Activated CD8-positive, alpha-beta memory T cell treated with anti-CD3 and anti-CD28 coated beads, Interleukin-2, amount 10 ng/mL, durations not matched to agents 7 days and 5 days (primary cell): ENCODE measurements at places on chromosomes 6 and 20. TPM values are rescaled to one million over a fixed set of nuclear protein-coding genes. Genes with fewer than 3 reads are reported as not detected.

DNA sequence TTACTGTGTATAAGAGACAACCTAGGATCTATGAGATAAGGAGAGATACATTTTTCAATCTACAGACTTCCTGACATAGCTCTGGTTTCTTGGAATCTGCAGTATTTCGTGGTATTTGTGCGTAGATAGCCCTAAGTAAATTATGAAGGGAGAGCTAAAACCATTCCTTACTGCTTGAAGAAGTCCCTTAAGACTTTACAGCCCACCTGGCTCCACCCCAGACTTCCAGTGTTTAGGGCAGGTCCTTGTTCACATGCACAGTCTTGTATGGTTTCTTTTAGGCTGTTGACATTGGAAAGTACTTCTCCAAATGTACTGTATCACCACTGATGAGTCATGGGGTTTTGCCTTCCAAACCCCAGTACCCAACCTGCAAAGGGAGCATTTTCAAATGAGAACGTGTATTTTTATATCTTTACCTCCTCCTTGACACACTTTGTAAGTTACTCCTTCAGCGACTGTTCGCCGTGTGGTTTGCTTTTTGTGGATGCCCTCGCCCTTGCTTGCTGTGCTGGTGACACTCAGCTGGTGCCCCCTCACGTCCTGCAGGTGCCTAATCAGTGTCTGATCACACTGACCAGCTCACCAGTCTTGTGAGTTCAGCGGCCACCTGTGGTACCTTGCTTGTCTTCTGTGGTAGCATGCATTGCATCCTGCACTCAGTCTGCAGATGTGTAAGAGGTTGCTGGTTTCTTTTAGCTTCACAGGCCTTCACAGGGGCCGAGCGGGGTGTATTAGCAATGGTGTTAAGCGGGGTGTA, 73.3 kb downstream of the IGF2R start:
- H3K4me3 ChIP-seq, result no peak overlapping the region
- DNase-seq, result no peak
- H3K27ac ChIP-seq, result peak overlapping the region; percentile 35
- peaks cover 17% of the 10 kb centered on the region for H3K4me1 ChIP-seq
- H3K36me3 ChIP-seq, result peaks cover 55% of the 10 kb centered on the region
- no peaks in the 10 kb centered on the region for H3K27me3 ChIP-seq

GRCh38 chr20:5061213-5061612, 58.5 kb downstream of the PCNA start:
- no peak overlapping the region for H3K27ac ChIP-seq
- peaks cover 21% of the 10 kb centered on the region for H3K4me1 ChIP-seq
- H3K4me3 ChIP-seq, result no peak overlapping the region
- peaks cover 5% of the 10 kb centered on the region for H3K36me3 ChIP-seq
- DNase-seq, result no peak
- H3K27me3 ChIP-seq, result no peaks in the 10 kb centered on the region

DNA sequence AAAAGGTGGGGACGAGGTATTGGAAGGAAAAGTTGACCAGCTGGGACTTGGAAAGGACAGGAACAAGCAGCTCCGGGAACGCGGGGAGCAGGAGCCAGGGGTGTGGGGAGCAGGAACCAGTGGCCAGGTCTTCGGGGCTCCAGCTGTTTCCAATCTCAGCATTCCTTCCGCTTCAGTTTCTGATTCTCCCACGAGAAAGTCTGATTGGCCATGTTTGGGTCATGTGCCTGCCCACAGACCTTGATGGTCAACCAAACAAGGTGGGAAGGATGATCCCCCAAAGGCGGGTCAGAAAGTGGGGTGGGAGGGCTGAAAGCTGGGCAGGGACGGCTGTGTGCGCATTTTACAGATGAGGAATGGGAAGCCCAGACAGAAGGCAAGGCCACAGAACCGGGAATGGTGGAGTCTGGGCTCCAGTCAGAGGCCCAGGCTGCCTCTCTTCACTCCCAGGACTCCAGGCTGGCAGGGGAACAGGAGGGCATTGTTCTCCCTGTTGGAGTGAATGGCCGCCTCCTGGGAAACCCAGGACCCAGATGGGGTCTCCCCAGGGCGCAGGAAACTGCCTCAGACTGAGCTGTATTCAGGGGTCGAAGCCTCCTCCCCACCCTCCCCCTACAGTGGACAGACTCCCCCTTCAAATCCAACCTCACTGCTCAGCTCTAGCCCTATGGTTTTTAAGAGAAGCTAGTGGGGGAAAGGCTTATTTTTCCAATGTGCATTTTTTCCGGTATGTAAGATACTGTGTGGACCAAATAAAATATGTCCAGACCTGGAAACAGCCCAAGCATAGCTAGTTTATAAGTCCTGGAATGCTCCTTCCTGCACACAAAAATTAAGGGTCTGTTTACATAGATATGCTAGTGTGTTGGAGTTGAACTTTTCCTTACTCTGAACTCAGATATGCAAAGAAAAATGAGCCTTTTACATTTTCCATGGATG, 12.2 kb upstream of the PTGIS start:
- peaks cover 53% of the 10 kb centered on the region for H3K4me1 ChIP-seq
- H3K4me3 ChIP-seq, result no peak overlapping the region
- peak overlapping the region; percentile 7 for H3K27ac ChIP-seq
- DNase-seq, result no peak
- peaks cover 19% of the 10 kb centered on the region for H3K36me3 ChIP-seq

DNA sequence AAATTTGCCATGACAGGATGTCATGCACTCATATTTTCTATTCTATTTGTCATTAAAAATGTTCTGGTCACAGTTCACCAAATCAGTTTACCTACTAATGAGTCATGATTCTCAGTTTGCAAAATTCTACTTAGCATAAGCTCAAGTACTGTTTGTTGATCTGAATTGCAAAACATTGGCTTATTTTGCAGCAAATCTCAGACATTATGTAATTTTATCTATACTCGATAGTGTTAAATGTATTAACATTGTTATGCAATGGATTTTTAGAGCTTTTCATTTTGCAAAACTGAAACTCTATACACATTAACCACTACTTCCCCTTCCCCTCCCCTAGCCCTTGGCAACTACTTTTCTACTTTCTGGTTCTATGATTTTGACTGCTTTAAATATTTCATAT, 213.8 kb upstream of the ZFP64 start:
- peaks cover 15% of the 10 kb centered on the region for H3K36me3 ChIP-seq
- no peak for DNase-seq
- H3K4me1 ChIP-seq, result peaks cover 54% of the 10 kb centered on the region
- H3K27me3 ChIP-seq, result no peaks in the 10 kb centered on the region

- H3K4me3 ChIP-seq, result peak overlapping the region; percentile 29
- H3K36me3 ChIP-seq, result peaks cover 10% of the 10 kb centered on the region
- H3K4me1 ChIP-seq, result peaks cover 89% of the 10 kb centered on the region
- peak overlapping the region; percentile 81 for H3K27ac ChIP-seq
Measured at GRCh38 chr6:139149383-139149782, 14.5 kb downstream of the HECA start.

- no peaks in the 10 kb centered on the region for H3K27me3 ChIP-seq
- H3K4me1 ChIP-seq, result peaks cover 89% of the 10 kb centered on the region
- peak overlapping the region; percentile 94 for H3K27ac ChIP-seq
- peaks cover 30% of the 10 kb centered on the region for H3K36me3 ChIP-seq
- H3K4me3 ChIP-seq, result peak overlapping the region; percentile 70
Measured at GRCh38 chr20:51528263-51529027, 14.1 kb downstream of the NFATC2 start.

GRCh38 chr6:149268768-149269167, 48.7 kb upstream of the TAB2 start:
- H3K27ac ChIP-seq, result no peak overlapping the region
- H3K27me3 ChIP-seq, result no peaks in the 10 kb centered on the region
- H3K4me1 ChIP-seq, result peaks cover 46% of the 10 kb centered on the region
- no peak for DNase-seq
- H3K36me3 ChIP-seq, result peaks cover 15% of the 10 kb centered on the region

DNA sequence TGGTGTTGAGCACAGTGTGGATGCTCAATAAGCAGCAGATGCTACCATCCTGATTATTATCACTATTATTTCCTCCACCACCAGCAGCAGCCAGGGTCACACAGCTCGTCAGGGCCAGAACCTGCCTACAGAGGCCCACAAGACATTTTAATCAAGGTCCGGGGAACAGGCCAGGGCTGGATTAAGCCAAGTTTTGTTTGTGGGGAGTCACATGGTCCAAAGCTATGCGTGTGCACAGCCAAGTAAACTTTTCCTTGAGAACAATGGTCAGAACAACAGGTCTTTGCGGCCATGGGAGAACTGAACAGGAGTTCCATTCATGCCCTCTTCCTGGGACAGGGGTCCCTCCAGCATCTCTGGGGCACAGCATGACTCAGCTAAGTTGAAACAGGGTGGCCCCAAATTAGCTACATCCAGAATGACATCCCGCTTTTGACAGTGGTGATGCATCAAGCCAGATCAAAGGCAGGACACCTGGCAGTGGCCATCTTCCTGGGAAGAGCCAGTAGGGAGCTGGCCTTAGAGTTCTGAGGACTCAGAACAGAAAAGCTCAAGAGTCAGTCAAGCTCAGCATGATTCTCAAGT, 11.7 kb downstream of the SNTA1 start:
- no peaks in the 10 kb centered on the region for H3K4me1 ChIP-seq
- H3K27me3 ChIP-seq, result no peaks in the 10 kb centered on the region
- H3K27ac ChIP-seq, result no peak overlapping the region
- no peak overlapping the region for H3K4me3 ChIP-seq

DNA sequence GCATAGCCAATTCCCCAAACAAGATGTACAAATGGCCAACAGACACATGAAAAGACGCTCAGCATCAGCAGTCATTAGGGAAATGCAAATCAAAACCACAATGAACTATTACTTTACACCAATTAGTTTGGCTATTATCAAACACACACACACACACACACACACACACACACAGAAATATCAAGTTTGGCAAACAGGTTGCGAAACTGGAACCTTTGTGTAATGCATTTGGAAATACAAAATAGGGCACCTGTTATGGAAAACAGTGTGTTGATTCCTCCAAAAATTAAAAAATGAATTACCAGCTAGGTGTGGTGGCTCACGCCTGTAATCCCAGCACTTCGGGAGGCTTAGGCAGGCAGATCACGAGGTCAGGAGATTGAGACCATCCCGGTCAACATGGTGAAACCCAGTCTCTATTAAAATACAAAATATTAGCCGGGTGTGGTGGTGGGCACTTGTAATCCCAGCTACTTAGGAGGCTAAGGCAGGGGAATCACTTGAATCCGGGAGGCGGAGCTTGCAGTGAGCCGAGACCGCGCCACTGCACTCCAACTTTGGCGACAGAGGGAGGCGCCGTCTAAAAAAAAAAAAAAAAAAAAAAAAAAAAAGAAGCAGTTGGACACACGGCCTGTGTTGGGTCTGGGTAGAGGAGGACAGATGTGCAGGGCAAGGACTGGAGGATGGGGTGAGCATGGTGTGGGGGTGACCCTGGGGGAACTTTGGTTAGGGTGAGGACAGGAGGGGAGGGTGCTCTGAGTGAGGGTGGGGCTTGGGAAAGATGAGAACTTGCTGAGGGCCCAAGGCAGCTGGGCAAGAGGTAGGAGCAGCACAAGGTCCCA, 23.8 kb downstream of the HLA-F start:
- H3K4me1 ChIP-seq, result peaks cover 52% of the 10 kb centered on the region
- no peak for DNase-seq
- H3K36me3 ChIP-seq, result peaks cover 4% of the 10 kb centered on the region
- H3K27me3 ChIP-seq, result no peaks in the 10 kb centered on the region

- no peaks in the 10 kb centered on the region for H3K27me3 ChIP-seq
- H3K4me1 ChIP-seq, result no peaks in the 10 kb centered on the region
- H3K4me3 ChIP-seq, result no peak overlapping the region
- no peaks in the 10 kb centered on the region for H3K36me3 ChIP-seq
Measured at GRCh38 chr6:126461045-126461444, 121.1 kb downstream of the CENPW start.

GRCh38 chr6:37407948-37408347, 25.1 kb upstream of the CMTR1 start:
- DNase-seq, result no peak
- H3K27ac ChIP-seq, result no peak overlapping the region

DNA sequence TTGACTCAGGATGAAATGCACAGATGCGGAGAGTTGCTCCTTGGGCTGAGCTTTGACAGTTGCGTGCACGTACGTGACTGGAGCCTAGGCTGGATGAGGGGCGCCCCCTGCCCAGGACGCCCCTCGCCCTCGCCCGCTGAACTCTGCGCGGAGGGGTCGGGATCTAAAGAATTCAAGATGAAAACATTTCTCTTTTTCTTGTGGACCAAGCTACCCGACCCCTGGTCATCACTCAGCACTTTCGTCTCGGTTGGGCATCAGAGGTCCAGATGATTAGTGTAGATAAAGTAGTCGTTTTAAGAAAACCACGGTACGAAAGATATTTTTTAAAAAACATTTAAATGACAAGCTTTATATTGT, 700 bp downstream of the DTD1 start:
- H3K36me3 ChIP-seq, result no peaks in the 10 kb centered on the region
- peak overlapping the region; percentile 83 for H3K27ac ChIP-seq
- H3K27me3 ChIP-seq, result peaks cover 12% of the 10 kb centered on the region
- H3K4me1 ChIP-seq, result peaks cover 25% of the 10 kb centered on the region
- H3K4me3 ChIP-seq, result peak overlapping the region; percentile 88
- DNase-seq, result no peak

GRCh38 chr6:42520786-42521607, 42.8 kb upstream of the UBR2 start:
- H3K27me3 ChIP-seq, result no peaks in the 10 kb centered on the region
- H3K4me1 ChIP-seq, result peaks cover 13% of the 10 kb centered on the region
- no peak for DNase-seq

GRCh38 chr6:106925948-106926347, 48.6 kb downstream of the CD24 start:
- no peak overlapping the region for H3K27ac ChIP-seq
- DNase-seq, result no peak
- H3K27me3 ChIP-seq, result peaks cover 33% of the 10 kb centered on the region
- no peaks in the 10 kb centered on the region for H3K36me3 ChIP-seq
- no peak overlapping the region for H3K4me3 ChIP-seq

DNA sequence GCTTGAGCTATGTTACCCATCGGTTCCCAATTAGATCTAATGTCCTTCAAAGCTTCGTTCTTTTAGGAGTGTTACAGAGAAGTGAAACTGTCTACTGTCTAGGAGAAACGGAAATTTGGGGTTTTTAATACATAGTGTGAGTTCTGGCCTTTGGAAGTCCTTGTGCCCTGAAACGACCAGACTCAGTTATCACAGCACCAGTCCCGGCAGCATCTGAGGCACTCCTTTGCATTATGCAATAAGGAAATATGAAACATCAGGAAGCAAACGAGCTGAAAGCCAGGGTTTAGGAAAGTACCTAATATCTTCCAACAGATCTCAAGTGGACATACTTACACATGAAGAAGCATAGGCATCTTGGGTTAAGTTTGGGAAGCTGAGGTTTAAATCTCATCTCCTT, 61.8 kb upstream of the ADGRF1 start:
- H3K27ac ChIP-seq, result no peak overlapping the region
- no peaks in the 10 kb centered on the region for H3K4me1 ChIP-seq
- peaks cover 2% of the 10 kb centered on the region for H3K27me3 ChIP-seq
- DNase-seq, result no peak
- H3K4me3 ChIP-seq, result no peak overlapping the region
- no peaks in the 10 kb centered on the region for H3K36me3 ChIP-seq

The SIRPD gene
- 0.19 TPM for total RNA-seq

The MACROD2 gene
- not detected for total RNA-seq

The JPH2 gene
- total RNA-seq, result not detected

The MYL9 gene
- 0.59 TPM for total RNA-seq

The TREML2 gene
- 2.7 TPM for total RNA-seq

The WASF1 gene
- total RNA-seq, result 1.5 TPM

The MPIG6B gene
- 0.33 TPM for total RNA-seq

The DLL1 gene
- 1.2 TPM for total RNA-seq

The SYCP2 gene
- total RNA-seq, result 13.5 TPM
